ENCODE measurements at places on chromosomes 5 and 9. TPM values are rescaled to one million over a fixed set of nuclear protein-coding genes. Genes with fewer than 3 reads are reported as not detected.

The SPINK13 gene
- polyA plus RNA-seq, result not detected

The CEP78 gene
- polyA plus RNA-seq, result 2.3 TPM

The DCTN4 gene
- polyA plus RNA-seq, result 24.3 TPM

The OR1B1 gene
- not detected for polyA plus RNA-seq

The GDNF gene
- not detected for polyA plus RNA-seq

The ANKRD34B gene
- 1.5 TPM for polyA plus RNA-seq

The SYK gene
- 5.4 TPM for polyA plus RNA-seq

The PHYKPL gene
- 65.5 TPM for polyA plus RNA-seq

The FOXD4L6 gene
- not detected for polyA plus RNA-seq

The PRDM9 gene
- polyA plus RNA-seq, result not detected

The CNOT8 gene
- polyA plus RNA-seq, result 16.6 TPM

The SAPCD2 gene
- polyA plus RNA-seq, result 0.11 TPM

The RASGRF2 gene
- polyA plus RNA-seq, result 12.6 TPM

The PDCD1LG2 gene
- polyA plus RNA-seq, result 1.6 TPM

The TAF11L5 gene
- not detected for polyA plus RNA-seq

The SLC6A3 gene
- polyA plus RNA-seq, result 0.15 TPM

The OR1L4 gene
- not detected for polyA plus RNA-seq

The PAEP gene
- polyA plus RNA-seq, result not detected

The TMEFF1 gene
- polyA plus RNA-seq, result not detected

The ST6GALNAC6 gene
- 141 TPM for polyA plus RNA-seq

All from adipose tissue (tissue), 3 donors.